ENCODE measurements at places on chromosomes 1 and 21.

- no peak for DNase-seq
Measured at GRCh38 chr1:4177425-4178150, 277.5 kb upstream of the C1orf174 start.

DNA sequence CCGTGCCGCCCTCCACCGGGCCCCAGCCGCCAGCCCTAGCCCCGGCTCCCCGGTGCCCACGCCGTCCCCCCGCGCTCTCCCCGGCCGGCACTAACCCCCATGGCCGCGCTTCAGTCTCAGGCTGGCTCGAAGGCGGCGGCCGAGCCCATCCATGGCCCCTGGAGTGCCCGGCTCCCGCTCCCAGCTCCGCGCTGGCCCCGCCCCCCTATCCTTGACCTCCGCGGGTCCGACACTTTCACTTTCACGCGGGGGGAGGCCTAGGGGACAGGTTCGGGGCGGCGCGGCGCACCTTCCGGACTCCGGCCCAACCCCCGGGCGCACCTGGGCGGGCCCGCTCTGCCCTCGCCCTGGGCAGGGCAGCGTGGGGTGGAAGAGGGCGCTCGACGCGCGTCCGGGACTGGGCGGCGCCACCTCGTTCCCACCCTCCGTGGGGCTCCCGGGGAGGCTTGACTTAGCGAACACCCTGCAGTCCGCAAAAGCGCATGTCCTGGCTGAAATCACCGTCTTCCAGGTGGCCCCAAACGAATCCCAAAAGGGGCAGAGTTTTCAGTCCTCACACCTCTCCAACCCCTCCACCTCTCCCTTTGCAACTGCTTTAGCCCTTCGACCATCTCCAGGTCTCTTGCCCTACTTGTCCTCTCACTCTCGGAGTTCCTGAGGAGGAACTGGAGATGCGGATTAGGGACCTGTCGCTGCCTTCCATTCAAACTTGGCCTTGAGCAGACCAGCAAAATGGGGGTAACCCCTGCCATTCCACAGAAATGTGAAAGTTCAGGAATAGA lies 3.9 kb upstream of the DENND2D start:
- no peak for DNase-seq

DNA sequence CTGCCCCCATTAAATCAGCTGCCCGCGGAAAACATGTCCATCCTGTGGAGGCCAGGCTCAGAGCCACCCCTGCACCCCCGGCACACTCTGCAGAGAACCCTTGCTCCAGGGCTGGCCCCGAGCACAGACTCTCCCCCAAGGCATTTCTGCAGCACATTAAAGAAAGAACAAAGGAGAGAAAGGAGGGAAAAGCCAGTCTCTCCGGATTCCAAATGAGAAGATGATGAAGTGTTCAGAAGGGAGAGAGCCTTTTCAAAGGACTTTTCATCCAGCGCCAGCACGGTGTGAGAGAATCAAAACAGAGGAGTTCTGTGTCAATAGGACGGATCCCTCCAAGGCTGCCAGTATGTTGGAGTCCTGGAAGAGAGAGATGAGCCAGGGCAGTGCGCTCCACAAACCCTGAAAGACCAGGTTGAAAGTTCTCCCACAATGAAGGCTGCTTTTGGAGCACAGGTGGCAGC lies 498.3 kb downstream of the NPHP4 start:
- DNase-seq = no peak

GRCh38 chr1:163307479-163308171 lies 14.1 kb upstream of the NUF2 start:
- no peak for DNase-seq

DNA sequence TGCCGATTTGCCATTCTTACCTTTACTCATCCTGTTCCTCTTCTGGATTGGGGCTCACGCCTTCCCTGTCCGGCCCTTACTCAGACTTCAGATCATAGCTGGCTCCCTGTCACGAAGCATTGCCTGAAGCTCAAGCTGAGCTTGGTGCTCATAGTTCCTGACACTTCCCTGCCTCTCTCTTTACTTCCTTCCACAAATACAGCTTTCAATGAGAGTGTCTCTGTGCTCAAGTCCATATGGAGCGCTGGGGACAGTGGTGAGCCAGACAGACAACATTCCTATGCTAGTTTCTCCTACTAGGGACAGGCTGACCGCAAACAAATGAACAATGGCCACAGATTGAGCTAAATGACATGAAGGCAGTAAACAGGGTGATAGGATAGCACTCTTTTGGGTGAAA lies 38.1 kb downstream of the HHAT start:
- DNase-seq = no peak

DNA sequence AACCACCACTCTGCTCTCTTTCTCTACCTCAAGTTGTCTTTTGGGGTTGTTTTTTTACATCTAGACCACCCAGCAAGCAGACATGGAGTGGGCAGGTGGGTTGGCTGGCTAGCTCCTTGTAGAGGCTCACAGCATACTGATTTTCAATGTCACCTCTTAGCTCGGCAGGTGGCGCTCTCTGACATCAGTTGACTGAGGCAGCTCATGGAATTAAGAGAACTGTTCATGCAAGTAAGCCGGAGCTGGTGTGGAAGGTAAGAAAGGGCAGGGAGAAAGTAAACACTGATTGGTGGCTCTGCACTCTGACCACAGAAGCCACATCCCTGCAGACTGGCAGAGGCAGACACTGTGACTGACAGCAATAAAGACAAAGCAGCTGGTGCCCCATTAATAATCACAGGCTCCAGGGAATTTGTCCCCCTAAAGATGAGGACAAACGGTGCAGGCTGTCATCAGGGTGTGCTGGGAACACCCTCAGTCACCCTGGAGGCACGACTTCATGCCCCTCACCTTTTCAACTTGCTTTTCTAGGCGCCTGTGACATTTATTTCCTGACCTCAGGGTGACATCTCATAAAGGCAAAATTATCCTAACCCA lies 226.8 kb downstream of the LMX1A start:
- DNase-seq = no peak

DNA sequence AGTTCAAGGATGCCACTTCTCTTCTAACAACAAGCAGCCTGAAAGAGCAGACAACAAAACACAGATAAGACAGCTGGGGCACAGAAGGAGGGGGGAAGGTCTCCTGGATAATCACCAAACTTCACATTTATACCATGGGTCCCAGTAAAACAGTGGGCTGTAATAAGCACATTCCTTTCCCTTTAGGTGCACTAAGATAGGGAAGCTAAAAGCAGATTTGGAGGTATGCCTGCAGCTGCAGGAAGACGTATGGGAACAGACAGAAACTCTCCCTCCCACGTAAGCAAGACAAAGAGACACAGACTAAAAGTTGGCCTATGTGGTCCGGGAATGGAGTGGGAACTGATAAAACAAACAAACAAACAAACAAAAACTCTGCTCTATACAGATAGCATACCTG lies 612.1 kb downstream of the MRPL39 start:
- no peak for DNase-seq

- no peak for DNase-seq
Measured at GRCh38 chr1:164382384-164382783, 176.6 kb upstream of the PBX1 start.

DNA sequence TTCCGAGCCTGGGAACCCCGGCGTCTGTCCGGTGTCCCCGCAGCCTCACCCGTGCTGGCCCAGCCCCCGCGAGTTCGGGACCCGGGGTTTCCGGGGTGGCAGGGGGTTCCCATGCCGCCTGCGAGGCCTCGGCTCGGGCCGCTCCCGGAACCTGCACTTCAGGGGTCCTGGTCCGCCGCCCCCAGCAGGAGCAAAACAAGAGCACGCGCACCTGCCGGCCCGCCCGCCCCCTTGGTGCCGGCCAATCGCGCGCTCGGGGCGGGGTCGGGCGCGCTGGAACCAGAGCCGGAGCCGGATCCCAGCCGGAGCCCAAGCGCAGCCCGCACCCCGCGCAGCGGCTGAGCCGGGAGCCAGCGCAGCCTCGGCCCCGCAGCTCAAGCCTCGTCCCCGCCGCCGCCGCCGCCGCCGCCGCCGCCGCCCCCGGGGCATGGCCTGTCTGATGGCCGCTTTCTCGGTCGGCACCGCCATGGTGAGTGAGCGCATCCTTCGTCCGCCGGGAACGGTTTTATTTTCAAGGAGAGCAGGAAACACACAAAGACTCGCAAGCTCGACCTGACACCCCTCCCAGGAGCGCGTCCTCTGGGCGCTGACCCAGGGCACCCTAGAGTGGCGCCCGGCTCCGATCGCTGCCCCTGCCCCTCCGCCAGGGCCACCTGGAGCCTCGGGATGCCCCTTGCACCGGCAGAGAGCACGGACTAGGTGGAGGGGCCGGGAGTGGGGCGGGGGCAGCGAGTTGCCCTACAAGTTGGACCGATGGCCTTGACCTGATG lies at the start of gene ABCG1:
TSS of gene ABCG1 (plus strand) at position 305 of the 770 bp plus-strand sequence. CDS start at position 428, 123 bp downstream.
- DNase-seq = no peak

DNA sequence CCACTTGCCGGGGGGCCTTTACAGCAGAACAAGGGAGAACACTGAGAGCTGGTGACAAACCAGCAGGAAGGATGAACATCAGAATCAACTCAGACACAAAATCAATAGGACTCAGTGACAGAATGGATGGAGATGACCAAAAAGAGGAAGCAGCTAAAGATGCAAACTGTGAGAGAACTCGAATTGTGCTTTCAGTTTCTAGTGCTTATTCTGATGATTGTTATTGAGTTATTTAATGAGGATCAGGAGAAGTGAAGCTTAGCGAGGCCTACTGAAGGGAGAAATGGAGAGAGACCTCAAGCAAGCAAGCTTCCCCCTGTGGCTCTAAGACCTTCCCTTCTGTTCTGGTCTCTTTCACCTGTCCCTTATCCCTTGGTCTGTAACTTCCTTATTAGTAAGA lies 30.3 kb upstream of the TMEM125 start:
- no peak for DNase-seq

All from stimulated activated CD4-positive, alpha-beta T cell treated with anti-CD3 and anti-CD28 coated beads, TNF-alpha, amount 100 ng/mL, for 4 hours (primary cell).